ENCODE measurements at places on chromosomes 5 and 9.

GRCh38 chr9:37640246-37640645 is 10.5 kb upstream of the FRMPD1 start:
- no peak for DNase-seq

- no peak for DNase-seq
Measured at GRCh38 chr5:18285257-18285656, 651.0 kb downstream of the TAF11L14 start.

- DNase-seq: no peak
Measured at GRCh38 chr5:158570502-158570901, 529.2 kb downstream of the EBF1 start.

DNA sequence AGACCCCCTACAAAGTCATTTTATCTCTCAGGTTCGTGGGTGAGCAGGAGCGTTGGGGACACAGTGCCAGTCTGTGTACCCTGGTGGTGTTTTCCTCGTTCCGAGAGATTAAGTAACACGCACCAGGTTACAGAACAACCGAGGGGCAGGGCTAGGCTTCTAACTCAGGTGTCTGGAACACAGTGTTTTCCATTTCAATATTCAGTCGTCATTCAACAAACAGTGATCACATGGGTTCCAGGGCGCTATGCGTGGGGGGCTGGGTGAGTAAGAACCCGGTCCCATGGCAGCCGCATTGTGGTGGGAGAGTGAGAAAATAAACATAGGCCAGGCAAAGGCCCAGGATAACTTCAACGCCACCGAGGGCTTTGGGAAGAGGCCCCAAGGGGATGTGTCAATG is 55.9 kb upstream of the RNU6ATAC start:
- no peak for DNase-seq

DNA sequence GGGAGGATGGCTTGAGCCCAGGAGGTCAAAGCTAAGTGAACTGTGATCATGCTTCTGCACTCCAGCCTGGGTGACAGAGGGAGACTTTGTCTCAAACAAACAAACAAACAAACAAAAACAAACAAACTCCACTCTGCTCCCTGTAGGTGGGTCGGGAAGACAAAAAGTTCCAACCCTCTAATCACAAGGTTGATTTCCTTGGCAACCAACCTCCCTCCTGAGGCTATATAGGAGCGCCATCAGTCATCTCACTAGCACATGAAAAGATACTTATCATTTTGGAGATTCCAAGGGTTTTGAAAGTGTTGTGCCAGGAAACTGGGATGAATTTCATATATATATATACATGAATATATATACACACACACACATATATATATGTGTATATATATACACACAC is 160.5 kb downstream of the TUSC1 start:
- DNase-seq: no peak

GRCh38 chr5:66529182-66529581 is 67.0 kb upstream of the MAST4 start:
- no peak for DNase-seq

GRCh38 chr5:178286226-178287090 is 53.9 kb upstream of the PHYKPL start:
- no peak for DNase-seq

DNA sequence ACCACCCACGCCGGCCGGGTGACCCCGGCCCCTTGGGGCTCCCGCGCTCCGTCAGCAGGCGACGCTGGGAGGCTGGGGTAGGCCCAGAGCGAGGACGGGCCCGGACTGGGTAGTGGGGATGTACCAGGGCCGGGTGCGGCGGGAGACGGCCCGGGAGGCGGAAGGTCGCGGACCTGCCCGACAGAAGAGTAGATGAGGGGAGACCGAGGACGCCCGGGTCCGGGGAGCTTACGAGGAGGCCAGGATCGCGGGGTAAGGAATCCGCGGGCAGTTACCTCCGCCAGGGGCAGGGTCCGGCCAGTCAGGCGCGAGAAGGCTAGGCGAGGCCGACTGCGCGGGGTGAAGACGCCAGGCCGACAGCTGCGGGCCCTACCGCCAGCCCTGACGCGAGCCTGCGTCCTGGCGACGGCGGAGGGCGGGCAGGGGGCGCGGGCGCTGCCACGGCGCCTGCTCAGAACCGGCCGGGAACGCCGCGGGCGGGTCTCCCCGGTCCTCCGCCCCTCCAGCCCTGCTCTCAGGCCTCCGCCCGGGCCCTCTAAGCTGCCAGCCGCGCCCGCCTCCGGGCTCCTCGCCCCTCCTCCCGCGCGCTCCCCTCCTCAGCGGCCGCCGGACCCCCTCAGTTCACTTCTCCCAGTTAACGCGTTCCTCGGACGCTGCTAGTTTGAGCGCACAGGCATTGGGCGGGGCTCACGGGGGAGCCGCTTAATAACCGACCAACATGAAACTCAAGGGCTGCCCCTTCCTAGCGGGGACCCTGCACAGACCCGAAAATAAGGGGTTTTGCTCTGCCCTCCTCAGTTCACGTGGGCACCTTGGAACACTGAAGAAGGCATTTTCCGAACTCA is at the start of gene CPLANE1:
TSS of gene CPLANE1 (minus strand) at position 407 of the 845 bp plus-strand sequence. CDS start 1,678 bp downstream, outside the sequence.
- DNase-seq: peak; percentile 56

DNA sequence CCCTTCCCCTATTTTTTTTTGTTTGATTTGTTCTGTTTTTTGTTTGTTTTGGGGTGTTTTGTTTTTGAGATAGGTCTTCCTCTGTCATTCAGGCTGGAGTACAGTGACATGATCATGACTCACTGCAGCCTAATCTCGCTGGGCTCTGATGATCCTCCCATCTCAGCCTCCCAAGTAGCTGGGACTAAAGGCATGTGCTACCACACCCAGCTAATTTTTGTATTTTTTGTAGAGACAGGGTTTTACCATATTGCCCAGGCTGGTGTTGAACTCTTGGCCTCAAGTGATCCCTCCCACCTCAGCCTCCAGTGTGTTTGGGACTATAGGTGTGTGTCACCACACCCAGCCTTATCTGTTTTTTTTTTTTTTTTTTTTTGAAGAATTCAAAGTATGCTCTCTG is 605.4 kb downstream of the DNAH5 start:
- DNase-seq: no peak

DNA sequence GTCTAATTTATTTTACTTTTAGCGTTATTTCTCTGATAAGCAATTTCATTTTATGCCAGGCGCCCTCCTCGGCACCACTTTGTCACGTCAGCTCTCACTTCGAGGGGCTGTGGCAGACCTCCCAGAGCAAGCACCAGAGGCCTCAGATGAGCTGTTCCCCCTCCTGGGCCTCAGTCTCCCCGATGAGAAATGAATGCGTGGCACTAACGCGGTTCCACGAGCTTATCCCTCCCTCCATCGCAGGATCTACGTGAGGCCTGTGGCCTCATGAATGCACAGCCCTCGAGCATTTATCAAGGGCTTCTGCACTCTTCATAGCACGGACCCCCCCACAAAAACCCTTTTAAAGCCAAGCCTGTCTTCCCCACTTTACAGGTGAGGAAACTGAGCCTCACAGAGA is 205.2 kb downstream of the CDK5RAP2 start:
- DNase-seq: no peak

DNA sequence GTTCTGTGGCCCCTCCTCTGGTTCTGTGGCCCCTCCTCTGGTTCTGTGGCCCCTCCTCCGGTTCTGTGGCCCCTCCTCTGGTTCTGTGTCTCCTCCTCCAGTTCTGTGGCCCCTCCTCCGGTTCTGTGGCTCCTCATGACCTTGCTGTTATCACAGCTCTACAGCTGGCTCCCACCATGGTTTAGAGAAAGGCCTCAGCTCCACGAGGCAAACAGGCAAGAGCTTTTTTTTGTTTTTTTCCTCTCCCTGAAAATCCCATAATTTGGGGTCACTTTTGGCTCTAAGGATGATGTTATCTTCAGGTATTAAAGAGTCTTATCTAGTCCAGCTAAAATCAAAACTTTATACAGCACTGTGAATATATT is 31.8 kb downstream of the C5orf15 start:
- no peak for DNase-seq

- no peak for DNase-seq
Measured at GRCh38 chr9:125293134-125293533, 31.5 kb downstream of the GAPVD1 start.

DNA sequence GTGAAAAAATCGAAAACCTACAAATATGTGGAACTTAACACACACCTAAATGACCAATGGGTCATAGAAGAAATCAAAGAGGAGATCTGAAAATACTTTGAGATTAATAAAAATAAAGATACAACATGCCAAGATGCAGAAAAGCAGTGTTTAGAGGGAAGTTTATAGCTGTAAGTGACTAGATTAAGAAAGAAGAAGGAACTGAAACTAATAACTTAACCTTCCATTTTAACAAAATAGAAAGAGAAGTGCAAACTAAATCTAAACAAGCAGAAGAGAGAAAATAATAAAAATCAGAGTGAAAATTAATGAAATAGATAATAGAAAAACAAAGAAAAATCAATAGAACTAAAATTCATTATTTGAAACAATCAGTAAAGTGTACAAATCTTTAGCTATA is 103.0 kb upstream of the MAMDC2 start:
- DNase-seq: no peak

GRCh38 chr9:20722221-20722620 is 38.2 kb downstream of the FOCAD start:
- DNase-seq: no peak

DNA sequence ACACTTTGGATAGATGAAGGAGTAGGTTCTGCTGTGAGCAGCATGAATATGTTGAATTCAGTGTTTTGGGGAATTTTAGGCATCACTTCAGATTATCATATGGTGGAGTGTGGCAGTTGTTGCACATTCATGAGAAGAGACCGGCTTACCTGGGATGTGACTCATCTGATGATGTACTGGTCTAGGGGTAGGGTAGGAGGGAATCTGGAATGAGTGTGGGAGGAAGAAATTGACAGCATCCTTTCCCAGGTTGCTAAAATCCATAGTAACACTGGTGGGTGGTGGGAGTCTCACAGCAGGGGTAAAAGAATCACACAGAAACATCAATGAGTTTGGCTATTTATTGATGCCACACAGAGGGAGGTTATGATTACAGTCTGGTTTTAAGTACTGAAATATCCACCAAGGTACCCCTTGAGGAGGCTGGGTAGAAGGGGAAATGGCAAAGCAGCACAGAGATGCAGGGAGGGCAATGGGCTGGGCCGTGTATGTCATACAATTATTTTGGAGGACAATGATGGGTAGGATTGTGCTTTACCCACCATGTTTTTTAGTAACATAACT is 82.5 kb downstream of the TARS1 start:
- no peak for DNase-seq

- DNase-seq: no peak
Measured at GRCh38 chr5:6349387-6349786, 29.0 kb downstream of the MED10 start.

DNA sequence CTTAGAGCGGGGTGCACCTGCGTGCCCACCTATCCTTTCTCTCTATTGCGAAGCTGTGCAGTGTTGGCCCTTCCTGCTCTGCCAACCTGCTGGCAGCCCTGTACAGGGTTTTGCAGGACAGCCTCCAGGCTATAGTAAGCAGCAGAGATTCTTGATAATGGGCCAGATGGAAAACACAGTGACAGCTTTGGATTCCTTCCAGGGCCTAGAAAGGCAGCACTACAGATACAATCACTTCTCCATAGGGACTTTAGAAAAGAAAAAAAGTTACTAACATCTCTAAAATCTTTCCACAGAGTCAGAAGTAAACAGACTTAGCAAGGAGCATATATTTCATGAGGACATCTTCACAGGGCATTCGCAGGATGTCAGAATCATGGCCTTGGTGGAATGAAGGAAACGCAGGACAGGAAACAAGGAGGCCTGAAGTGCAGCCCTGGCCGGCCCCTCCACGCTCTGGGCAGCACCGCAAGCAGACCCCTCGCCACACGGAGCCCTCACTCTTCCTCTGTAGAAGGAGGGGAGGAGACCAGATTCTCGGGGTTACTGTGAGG is 172.1 kb upstream of the GAS1 start:
- no peak for DNase-seq

- DNase-seq: no peak
Measured at GRCh38 chr9:117224695-117225094, 190.2 kb downstream of the ASTN2 start.

DNA sequence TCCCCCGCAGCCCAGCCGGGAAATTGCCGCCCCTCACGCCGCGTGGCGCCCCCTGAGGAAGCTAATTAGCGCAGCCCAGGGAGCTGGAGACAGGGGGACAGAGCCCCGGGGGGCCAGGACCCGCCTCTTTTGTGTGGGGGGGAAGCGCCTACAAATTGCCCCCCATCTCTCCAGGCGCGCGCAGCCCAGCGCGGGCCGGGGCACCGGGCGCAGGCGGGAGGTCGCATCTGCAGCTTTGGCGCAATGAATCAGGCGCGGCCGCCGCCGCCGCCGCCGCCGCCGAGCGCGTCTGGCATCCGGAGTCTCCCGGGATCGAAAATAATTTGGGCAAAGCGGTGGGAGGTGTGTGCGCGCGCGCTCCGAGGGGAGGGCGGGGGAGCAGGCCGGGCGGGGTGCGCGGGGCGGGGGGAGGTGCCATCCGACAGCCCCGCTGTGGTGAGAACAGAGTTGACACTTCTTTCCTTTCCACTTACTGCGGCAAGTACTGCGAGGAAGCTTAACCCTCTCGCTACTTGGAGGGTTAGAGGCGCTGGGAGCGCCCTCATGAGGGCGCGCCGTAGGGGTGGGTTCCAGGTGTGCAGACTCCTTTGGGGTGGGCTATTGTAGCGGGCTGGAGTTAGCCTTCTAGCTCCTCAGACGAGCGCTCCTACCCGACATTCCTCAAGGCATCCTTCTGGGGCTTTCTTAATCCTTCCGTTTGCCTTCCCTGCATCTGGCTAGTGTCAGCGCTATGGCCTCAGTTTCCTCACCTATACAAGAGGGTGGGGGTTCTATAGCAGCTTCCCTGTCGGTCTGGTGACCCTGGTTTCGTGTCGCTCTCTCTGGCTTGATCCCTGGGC is 63.1 kb downstream of the CXXC5 start:
- DNase-seq: peak; percentile 77

DNA sequence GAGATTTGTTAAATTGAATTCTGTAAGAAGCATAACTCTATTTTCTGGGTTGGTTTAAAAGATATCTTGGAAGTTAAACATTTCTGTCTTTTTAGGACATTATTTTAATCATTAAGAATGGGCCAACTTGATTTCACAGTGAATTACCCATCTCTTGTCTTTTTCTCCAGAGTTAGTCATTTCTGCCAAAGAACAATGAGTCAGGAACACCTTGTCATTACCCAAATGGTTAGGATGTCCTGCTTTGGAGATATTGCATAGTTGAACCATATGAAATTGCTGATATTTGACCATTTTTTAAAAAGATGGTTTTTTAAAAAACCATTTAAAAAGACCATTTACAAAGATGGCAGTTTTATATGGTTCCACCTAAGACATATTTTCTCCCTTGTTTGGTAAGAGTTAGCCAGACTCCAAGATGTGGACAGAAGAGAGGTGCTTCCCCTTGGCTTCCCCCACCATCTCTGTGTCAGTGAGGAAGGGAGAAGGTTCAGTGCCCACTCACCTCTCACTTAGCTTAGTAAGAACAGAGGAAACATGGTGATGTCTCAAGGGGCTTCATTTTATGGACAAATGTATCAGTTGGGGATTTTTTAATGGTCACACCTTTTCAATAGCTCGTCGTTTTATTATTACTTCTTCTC is 103.0 kb downstream of the PCSK1 start:
- no peak for DNase-seq
